ENCODE measurements at places on chromosomes 13 and 19. TPM values are rescaled to one million over a fixed set of nuclear protein-coding genes. Genes with fewer than 3 reads are reported as not detected.
A peak's percentile ranks its signal among the peaks of the same experiment; 100 is the strongest.

- no peaks in the 10 kb centered on the region for H3K36me3 ChIP-seq
- no peak for DNase-seq
- peaks cover 4% of the 10 kb centered on the region for H3K4me1 ChIP-seq
- no peak overlapping the region for H3K27ac ChIP-seq
- no peak overlapping the region for H3K4me3 ChIP-seq
Observed at GRCh38 chr19:7067716-7068115, 1.8 kb upstream of the ZNF557 start.

The NRTN gene
- total RNA-seq, result 13.5 TPM

DNA sequence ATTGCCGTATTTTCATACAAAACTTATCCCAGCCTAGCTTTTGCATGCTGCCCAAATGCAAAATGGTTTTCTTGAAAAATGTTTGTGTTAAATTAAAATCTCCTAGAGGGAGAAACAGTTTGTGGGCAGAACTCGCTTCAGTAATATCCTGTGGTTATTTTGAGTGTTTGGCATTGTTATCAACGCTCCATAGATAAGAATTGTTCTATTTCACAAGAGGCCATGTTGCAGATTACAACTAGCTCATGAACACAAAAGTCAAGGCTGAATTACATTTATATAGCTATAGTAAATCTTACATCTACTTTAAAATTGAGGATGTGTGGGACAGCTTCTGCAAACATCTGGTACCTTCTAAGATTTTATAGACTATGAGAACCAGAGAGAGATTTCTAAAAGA lies 447.9 kb downstream of the DCT start:
- no peaks in the 10 kb centered on the region for H3K4me1 ChIP-seq
- no peaks in the 10 kb centered on the region for H3K36me3 ChIP-seq
- DNase-seq, result no peak

The DDX39A gene
- 218 TPM for total RNA-seq

DNA sequence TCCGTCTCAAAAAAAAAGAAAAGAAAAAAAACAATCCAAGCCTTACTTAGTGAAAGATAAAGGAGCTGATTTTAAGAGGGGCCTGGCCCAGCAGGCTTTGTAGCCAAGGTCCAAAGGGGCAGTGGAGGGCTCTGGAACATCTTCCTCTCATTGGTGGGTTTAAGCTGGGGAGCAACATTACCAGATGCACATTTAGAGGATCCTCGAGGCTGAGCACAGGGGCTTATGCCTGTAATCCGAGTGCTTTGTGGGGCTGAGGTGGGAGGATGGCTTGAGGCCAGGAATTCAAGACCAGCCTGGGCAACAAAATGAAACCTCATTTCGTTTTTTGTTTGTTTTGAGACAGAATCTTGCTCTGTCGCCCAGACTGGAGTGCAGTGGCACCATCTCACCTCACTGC lies 8.0 kb upstream of the TMEM160 start:
- no peak overlapping the region for H3K4me3 ChIP-seq
- no peaks in the 10 kb centered on the region for H3K4me1 ChIP-seq
- H3K36me3 ChIP-seq, result no peaks in the 10 kb centered on the region
- H3K27ac ChIP-seq, result no peak overlapping the region
- no peak for DNase-seq

GRCh38 chr13:45364876-45365557 lies 24.0 kb upstream of the TPT1 start:
- no peak for DNase-seq
- no peak overlapping the region for H3K27ac ChIP-seq
- no peaks in the 10 kb centered on the region for H3K36me3 ChIP-seq
- H3K27me3 ChIP-seq, result no peaks in the 10 kb centered on the region

DNA sequence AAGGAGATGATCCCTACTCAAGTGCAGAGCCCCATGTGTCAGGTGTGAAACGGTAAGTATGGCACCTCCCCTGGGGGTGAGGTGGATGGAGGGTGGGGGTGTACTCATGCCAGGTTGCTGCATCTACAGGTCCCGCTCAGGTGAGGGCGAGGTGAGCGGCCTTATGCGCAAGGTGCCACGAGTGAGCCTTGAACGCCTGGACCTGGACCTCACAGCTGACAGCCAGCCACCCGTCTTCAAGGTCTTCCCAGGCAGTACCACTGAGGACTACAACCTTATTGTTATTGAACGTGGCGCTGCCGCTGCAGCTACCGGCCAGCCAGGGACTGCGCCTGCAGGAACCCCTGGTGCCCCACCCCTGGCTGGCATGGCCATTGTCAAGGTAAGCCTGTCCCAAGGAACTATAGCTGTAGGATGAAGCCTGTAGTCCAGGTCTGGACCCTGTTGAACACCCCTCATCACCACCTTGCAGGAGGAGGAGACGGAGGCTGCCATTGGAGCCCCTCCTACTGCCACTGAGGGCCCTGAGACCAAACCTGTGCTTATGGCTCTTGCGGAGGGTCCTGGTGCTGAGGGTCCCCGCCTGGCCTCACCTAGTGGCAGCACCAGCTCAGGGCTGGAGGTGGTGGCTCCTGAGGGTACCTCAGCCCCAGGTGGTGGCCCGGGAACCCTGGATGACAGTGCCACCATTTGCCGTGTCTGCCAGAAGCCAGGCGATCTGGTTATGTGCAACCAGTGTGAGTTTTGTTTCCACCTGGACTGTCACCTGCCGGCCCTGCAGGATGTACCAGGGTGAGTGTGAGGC lies 5.2 kb downstream of the TRIM28 start:
- H3K4me1 ChIP-seq, result peaks cover 24% of the 10 kb centered on the region
- H3K4me3 ChIP-seq, result no peak overlapping the region
- H3K36me3 ChIP-seq, result peaks cover 4% of the 10 kb centered on the region
- DNase-seq, result no peak
- H3K27me3 ChIP-seq, result no peaks in the 10 kb centered on the region
- H3K27ac ChIP-seq, result no peak overlapping the region

GRCh38 chr13:50644081-50644871 lies 199.2 kb downstream of the DLEU7 start:
- H3K4me3 ChIP-seq, result no peak overlapping the region
- no peaks in the 10 kb centered on the region for H3K36me3 ChIP-seq
- H3K4me1 ChIP-seq, result no peaks in the 10 kb centered on the region
- no peaks in the 10 kb centered on the region for H3K27me3 ChIP-seq
- no peak for DNase-seq
- no peak overlapping the region for H3K27ac ChIP-seq

- no peak for DNase-seq
- H3K27ac ChIP-seq, result no peak overlapping the region
- no peaks in the 10 kb centered on the region for H3K36me3 ChIP-seq
- no peaks in the 10 kb centered on the region for H3K4me1 ChIP-seq
Observed at GRCh38 chr19:42067315-42067888, 2.6 kb downstream of the GRIK5 start.

The ATCAY gene
- 1.7 TPM for total RNA-seq

The C1QTNF9 gene
- 2.4 TPM for total RNA-seq

The LILRA1 gene
- total RNA-seq, result 0.50 TPM

The ZSCAN4 gene
- 0.12 TPM for total RNA-seq

The PSG2 gene
- not detected for total RNA-seq

- H3K4me1 ChIP-seq, result peaks cover 44% of the 10 kb centered on the region
- H3K36me3 ChIP-seq, result no peaks in the 10 kb centered on the region
- no peak for DNase-seq
- H3K4me3 ChIP-seq, result no peak overlapping the region
- H3K27ac ChIP-seq, result peak overlapping the region; percentile 61
Observed at GRCh38 chr13:97125810-97126738, 96.1 kb upstream of the MBNL2 start.

DNA sequence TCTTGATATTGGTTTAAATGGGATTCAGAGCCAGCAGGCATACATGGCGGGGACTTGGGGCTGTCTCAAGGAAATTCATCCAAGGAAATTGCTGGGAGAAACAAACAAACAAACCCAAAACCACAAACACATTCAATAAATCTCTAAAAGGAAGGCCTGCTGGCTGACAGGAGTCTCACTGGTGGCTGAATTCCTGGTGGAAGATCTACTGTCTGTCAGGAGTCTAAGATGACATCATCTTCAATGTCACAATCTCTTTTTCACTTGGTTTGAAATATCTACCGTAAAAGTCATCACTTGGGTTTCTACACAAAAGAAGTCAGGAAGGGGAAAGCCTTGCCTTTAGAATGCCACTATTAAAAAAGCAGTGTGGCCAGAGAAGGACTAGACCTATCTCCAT lies 87.9 kb downstream of the KLF5 start:
- no peaks in the 10 kb centered on the region for H3K27me3 ChIP-seq
- no peak overlapping the region for H3K27ac ChIP-seq
- no peak overlapping the region for H3K4me3 ChIP-seq
- no peaks in the 10 kb centered on the region for H3K4me1 ChIP-seq

Measured in testis (tissue), 5 donors.